Dorsolateral prefrontal cortex (tissue), 122 donors: ENCODE measurements at places on chromosomes 1 and 21.

DNA sequence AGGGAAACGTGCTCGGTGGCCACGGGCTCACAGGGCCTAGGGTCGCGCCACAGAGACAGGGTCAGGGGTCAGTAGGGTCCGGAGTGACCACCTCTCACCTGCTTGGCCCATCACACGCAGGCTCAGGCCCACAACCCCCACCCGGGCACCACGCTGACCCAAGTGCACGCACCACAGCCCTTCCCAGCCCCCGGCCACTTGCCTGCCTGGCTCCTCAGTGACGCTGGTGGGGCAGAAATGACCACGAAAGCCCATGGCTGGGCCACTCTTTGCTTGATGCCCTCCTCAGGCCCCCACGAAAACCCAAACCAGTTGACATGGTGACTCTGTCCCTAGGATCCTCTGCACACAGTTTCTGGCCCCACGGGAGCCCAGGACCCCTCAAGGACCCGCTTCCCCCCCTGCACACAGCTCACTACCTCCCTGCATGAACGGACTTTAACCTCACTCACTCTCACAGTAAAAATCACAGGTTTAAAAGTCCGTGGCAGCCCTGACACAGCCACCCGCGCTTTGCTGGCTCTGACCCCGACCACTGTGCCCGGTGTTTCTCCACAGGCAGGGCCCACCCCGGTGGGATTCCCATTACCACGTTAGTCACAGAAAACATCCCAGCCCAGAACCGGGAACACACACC, 20.7 kb downstream of the NADK start:
- DNase-seq: no peak

- no peak for DNase-seq
Measured at GRCh38 chr1:19079541-19080472, 123.3 kb upstream of the IFFO2 start.

DNA sequence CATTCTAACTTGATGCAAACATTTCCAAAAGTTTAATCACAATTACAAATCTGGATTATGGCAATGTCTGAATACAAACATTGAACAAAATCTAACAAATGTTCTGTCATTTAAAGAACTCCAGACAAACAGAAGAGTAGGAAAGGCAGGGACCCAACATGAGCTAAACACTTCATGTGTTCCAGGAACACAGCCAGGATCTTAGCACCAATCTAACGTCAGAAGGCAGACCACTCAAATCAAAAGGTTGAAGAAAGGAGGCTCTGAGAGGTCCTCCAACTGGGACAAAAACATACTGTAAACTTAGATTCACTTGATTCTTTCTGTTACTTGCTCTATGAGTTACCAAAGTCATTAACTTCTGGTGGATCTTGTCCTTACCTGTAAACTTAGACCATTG, 374.0 kb downstream of the NEGR1 start:
- DNase-seq: no peak

- no peak for DNase-seq
Measured at GRCh38 chr1:240094041-240094722, 2.5 kb downstream of the FMN2 start.

- no peak for DNase-seq
Measured at GRCh38 chr1:159977364-159978106, 23.5 kb upstream of the SLAMF9 start.

DNA sequence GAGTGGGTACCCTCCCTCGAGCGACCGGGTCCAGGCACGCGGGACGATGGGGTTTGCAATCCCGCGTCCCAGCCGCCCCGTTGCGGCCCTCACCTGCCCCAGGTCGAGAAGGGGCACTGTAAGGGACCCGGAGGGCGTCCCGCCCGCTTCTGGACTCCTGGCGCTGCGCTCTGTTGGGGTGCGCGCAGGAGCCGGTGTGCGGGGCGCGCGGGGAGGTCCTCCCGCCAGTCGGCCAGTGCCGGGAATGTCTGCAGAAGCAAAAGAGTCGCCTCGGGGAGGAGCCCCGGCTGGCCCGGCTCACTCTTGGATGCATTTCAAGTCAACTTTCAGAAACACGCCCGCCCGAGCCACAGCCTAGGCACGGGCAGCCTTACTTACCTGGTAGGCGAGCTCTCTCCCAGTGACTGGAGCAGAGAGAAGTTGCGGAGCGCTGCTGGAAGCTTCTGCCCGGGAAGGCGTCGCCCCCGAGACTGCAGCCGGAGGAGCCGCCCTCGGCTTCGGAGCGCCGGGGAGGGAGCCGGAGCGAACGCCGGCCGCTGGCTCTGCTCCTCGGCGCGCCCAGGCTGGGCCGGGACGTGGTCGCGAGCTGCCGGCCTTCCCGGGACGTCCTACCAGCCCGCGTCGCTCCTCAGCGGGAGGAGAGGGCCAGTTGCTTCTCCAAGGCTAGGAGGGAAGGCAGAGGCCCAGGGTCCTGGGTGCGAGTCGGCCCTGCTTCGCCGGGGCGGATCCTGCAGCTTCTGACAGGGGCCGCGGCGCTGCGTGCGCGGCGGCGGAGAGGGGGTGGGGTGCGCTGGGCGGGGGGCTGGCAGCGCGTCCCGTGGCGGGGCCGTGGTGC, at the start of gene LMX1A:
Gene LMX1A (minus strand): TSS at position 739 of the 835 bp plus-strand sequence. CDS start 1,156 bp downstream, outside the sequence.
- DNase-seq: no peak

DNA sequence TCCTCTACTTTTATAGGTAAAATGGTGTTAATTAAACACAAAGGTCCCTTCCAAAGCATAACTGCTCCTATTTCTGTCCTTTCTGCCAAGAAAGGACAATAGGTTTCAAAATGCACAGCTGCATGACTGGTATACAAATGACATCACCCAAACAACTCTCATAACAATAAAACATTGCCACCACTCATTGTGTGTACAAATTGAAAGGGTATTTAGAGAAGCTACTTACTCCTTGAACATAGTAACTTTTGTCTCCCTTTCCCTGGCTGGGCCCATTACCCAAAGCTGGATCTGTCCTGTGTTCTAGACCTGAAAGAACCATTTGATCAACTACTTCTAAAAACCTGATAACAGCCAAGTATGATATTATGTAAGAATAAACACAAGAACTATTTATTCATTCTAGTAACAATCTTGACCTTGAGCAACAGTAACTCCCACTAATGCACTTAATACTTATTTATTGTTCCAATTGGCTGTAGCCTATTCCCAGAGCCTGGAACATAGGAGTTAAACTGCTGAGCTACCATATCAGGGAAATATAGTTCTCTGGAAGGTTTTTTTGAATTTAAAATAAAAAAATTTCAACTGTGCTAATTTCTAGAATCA, 38.2 kb downstream of the TTLL7 start:
- no peak for DNase-seq

DNA sequence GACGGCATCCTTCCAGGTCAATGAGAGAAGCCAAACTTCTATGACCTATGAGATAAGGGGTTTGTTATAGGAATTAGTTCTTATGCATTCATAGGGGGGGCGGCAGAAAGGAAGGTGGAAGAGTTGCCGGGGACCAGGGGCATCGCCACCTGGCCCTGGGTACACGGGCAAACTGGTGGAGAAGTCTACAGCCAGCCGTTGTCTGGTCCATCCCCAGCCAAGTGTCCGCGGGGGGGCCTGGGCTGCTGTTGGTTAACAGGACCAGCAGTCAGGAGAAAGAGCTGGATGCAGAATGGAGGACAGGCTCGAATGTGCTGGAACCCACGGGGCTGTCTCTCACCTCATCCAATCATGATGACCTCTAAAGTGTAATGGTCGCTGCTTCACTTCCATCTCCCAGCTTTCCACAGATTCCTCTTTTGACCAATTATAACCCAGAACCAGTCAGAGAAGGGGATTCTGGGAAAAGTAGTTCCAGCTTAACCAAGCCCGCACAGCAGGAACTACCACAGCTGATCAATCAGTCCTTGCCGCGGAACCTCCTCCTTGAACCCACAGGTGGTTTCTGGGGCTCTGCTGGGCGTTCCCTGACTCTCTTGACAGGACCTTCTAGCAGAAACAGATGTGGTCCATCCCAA, 17.8 kb downstream of the TMEM51 start:
- no peak for DNase-seq

DNA sequence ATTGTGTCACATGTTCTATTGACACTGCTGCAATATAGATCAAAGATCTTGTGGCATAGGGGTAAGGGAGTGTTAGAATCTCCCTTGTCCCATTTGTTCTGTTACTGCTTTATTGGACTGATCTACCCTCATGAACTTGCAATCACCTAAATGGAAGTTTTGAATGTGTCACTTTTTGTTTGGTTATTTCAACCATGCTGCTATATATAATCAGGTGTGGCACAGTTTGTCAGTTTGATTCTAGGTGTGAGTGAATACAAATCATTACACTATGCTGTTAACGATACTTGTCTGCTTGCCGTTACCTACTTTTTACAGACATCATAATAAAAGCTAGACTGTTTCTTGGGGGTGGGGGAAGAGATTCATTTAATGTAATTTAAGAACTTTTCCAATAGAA, 82.6 kb downstream of the MAB21L3 start:
- no peak for DNase-seq

- no peak for DNase-seq
Measured at GRCh38 chr1:182630586-182630985, 26.4 kb upstream of the RGS16 start.

- DNase-seq: no peak
Measured at GRCh38 chr1:106962591-106962990, 93.9 kb upstream of the PRMT6 start.

DNA sequence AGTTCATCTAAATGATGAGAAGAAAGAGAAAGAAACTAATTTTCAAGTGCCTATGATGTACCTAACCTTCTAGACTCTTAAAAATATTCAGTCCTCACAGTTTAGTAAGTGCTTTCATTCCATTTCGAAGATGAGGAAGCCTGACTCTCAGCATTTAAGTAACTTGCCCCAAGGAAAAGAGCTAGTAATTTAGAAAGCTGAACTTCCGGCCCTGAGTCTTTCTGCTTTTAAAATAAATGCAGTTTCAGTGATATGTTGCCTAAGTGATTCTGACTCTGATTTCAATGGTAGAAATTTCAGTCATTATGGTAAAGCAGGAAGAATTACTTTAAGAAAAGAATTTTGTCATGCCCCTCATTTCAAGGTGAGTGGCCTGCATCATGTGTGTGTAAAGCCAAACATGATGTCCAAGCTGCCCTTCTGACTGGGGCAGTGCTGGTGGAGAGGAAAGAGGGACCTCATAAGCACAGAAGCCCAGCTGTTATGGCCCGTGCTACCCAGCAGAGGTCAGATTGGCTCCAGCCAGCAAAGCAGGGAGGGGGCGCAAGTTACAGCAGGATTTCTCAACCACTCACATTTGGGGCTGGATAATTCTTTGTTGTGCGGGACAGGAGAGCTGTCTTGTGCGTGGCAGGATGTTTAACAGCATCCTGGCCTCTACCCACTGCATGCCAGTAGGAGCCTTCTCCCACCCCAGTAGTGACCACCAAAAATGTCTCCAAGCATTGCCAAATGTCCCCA, 10.7 kb downstream of the ATP1A4 start:
- no peak for DNase-seq

GRCh38 chr1:18932387-18932786, 24.1 kb downstream of the IFFO2 start:
- no peak for DNase-seq

GRCh38 chr1:52264530-52265115, 101.4 kb downstream of the CC2D1B start:
- no peak for DNase-seq

GRCh38 chr1:98184856-98185255, 264.0 kb upstream of the DPYD start:
- no peak for DNase-seq

GRCh38 chr1:53949023-53949990, 3.2 kb downstream of the LRRC42 start:
- no peak for DNase-seq

DNA sequence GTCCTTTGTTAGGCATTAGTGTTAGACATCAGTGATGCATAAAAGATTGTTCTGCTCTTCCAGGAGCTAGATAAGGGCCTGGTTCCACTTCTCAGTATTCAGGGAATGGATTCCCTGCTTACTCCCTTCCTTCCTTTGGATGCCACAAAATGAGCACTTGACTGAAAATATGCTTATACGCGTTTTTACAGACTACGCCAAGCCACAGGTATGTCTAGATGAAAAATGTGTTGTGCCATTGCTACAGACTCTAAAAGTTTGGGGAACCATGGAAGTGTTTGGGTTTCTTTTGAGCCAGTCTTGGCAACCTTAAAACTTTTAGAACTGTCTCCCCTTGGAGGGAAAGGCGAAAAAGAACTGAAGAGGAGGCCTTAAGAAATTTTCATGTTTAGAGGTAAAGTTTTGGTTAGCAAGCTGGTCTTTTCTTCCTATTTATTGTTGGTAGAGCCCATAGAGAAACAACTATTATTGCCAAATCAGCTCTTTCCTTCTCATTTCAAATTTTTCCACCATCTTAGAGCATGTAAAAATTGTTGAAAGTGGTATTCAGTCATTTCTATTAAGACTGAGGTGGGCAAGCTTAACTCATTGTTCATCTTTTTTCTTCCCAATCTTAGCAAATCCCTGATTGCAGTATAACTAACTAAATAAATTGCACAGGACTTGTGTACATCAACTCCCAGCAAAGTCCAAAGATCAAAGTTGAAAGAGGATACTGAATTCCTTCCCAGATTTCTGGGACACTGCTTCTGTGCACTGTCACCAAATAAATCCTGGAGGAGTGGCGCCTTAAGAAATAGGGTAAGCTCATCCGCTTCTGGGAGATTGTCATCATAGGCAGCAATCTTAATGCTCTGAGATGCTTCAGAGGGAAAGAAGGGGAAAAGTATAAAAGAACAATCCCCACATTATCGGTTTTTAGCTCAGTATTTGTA, 18.9 kb downstream of the FGGY start:
- DNase-seq: no peak

DNA sequence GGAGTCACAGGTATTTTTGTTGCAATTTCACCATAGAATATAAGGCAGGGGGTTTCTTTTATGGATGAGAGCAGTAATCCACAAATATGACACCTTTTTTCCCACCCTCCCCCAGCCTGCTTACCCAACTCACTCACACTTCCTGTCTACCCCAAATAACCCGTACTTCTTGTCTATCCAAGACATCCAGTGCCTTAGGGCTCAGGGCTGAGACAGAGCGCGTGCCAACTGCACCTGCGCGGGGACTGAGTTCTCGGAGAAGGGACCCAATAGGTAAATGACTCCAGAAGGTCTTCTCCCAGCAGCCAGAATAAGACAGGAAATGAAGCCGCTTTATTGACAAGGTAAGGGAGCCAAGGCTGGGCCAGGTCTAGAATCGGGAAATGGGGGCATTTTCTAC, 369.1 kb downstream of the SIPA1L2 start:
- no peak for DNase-seq

DNA sequence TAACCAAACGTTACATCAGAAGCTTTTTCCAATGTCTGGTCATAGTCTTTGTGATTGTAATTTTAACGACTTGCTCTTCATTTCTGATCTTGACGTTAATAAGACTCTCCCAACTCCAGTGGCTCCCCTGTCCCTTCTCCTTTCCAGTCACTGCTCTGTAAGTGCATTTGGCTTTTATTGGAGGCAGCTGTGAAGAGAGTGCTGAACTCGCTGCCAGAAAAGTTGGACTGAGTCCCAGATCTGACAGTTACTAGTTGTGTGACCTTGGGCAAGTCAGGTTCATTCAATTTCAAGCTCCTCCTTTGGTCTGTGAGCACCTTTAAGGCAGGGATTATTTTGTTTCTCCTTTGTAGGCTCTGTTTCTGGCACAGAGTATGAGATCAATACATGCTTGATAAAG, 109.6 kb upstream of the TSPAN2 start:
- DNase-seq: no peak

GRCh38 chr1:177229781-177230180, 59.0 kb downstream of the BRINP2 start:
- peak; percentile 68 for DNase-seq

GRCh38 chr1:90135286-90135685, 140.4 kb downstream of the ZNF326 start:
- DNase-seq: no peak
